ENCODE measurements at places on chromosomes 4 and X.

DNA sequence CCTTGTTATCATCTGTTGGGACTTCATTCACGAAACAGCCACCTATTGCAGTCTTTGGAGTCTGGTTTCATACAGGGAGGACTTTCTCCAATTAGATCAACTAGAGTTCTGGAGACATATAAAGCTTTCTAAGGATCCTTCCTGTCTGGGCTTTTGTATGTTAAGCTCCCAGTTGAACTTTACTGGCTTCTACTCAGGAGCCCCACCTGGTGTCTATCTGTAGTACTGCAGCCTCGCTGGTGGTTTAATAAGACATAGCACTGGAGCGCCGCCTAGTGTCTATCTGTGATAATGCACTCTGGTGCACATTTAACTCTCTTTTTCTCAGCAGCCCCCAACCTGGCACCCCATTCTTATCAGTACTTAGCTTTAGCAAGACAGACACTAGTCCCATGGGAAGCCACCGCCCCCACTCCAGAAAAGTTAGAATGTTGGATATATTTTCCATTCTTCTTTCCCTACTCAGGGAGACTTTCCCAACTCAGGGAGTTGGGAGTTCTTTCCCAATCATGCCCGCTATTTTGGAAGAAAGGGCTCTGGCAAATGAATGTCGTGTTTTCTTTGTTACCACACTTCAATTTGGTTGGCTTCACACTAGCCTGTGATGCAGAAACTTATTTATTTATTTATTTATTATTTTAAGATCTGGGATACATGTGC is 36.9 kb upstream of the SYTL4 start:
- peak; percentile 91 for DNase-seq

GRCh38 chr4:106266201-106266600 is 49.8 kb downstream of the TBCK start:
- no peak for DNase-seq

DNA sequence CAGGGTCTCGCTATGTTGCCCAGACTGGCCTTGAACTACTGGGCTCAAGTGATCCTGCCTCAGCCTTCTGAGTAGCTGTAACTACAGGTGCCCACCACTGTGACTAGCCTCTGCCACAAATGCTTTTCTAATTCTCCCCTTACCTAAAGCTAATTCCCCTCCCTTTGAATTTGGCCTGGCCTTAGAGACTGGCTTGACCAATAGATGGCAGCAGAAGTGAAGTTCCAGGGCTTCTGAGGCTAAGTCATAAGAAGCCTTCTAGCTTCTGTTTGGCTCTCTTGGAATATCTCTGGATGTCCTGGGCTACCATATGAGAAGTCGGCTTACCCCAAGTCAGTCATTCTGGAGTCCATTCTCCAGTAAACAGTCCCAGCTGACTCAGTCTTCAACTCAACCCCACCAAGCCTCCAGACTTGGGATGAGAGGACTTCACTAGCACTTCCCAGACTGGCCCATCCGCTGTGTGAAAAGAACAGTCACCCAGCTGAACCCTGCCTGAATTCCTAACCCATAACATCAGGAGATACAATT is 61.0 kb downstream of the HPRT1 start:
- DNase-seq: no peak

GRCh38 chrX:12798601-12799000 is 7.4 kb downstream of the PRPS2 start:
- no peak for DNase-seq

DNA sequence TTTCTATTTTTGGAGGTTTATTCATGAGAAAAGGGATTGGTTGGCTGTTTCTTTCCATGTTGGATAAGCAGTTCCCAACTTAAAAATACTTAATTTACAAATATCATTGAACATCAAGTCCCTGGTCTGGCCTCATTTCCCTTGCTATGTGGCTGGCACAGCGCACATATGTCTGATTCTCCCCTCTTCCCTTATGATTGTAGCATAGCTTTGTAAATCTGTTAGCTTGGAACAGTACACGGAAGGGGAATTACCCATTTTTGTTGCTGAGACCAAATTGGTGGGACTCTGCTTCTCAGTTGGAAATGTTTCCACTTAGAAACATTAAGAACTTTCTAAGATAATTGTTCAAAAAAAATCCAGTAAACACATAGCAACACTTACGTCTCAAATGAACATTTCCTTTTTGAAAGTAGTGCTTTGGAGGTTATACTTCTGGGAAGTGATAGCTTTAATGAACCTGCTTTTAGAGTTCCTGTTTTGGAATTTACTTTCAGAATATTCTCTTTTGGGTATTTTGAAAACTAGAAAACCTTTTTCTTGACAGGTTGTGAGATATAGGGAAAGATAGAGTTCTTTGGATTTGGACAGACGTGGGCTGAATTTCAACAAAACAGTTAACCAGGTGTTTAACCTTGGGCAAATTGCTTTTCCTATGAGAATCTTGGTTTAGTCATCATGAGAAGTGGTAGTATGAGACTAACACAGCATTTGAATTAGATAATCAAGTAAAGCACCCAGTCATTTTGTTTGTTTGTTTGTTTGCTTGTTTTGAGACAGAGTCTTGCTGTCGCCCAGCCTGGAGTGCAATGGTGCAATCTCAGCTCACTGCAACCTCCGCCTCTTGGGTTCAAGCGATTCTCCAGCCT is 47.3 kb downstream of the STIM2 start:
- DNase-seq: no peak

GRCh38 chr4:28508636-28509035 is 1648.0 kb downstream of the STIM2 start:
- no peak for DNase-seq

GRCh38 chrX:45888518-45888917 is 656.7 kb downstream of the ZNF674 start:
- no peak for DNase-seq

DNA sequence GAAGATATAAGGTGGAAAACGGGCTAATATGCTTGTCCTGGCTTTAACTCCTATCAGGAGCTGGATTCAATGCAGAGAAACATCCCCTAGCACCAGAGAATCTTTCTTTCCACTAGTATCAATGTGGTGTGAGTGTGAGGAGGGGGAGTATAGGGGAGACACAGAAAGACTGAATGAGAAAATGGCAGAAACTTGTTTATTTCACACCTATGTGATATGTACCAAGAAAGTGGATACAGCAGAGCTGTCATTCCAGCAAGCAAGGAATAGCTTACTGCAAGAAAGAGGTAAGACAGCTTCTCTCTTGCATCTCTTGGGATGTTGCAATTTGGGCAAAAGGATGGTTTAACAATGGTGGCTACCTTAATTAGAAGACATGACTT is 105.6 kb downstream of the LNX1 start:
- no peak for DNase-seq

DNA sequence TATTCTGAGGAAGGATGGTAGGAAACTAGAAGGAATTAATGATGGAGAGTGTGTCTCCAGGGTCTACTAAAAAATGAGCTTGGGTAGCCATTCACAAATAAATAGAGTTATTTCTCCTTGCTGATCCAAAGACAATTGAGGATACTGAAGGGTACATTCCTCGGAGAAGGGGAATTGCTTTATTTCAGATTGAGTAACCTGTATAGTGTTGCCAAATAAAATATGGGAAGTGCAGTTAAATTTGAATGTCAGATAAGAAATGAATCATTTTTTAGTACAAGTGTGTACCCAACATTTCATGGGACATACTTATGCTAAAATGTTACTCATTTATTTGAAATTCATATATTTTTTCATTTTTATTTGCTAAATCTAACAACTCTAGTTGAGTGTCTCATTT is 16.0 kb upstream of the VSIG1 start:
- DNase-seq: no peak

GRCh38 chr4:122772311-122772710 is 39.8 kb downstream of the BBS12 start:
- DNase-seq: no peak

DNA sequence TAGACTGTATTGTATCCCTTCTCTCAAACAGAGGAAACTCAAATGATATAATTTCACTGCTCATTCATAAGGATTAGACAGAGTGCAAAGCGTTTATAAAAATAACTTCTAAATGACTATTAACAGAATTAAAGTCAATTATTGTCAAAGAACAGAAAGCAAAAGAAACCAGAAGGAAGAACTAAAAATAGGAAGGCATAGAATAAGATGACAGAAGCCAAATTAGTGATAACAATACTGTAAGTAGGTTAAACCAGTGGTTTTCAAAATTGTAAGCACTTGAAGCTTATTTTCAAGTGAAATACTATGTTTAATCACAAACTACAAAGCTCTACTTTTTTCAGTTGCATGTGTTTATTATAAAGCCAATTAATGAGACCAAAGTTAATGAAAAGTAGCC is 305.2 kb downstream of the PPP1R2C start:
- no peak for DNase-seq

GRCh38 chrX:13693341-13693961 is 4.5 kb downstream of the RAB9A start:
- DNase-seq: no peak

- no peak for DNase-seq
Observed at GRCh38 chrX:135923353-135923752, 29.8 kb downstream of the SAGE1 start.

- DNase-seq: no peak
Observed at GRCh38 chr4:85701861-85702321, 226.9 kb downstream of the ARHGAP24 start.

GRCh38 chrX:31279359-31279758 is 207.5 kb upstream of the FTHL17 start:
- DNase-seq: no peak

GRCh38 chr4:110364911-110365520 is 110.9 kb upstream of the ENPEP start:
- DNase-seq: no peak

GRCh38 chr4:25966171-25966570 is 52.2 kb downstream of the SMIM20 start:
- DNase-seq: no peak

GRCh38 chr4:53730031-53730805 is 138.9 kb upstream of the LNX1 start:
- no peak for DNase-seq

- no peak for DNase-seq
Observed at GRCh38 chr4:7598939-7599790, 164.4 kb upstream of the PSAPL1 start.

- DNase-seq: no peak
Observed at GRCh38 chr4:153346563-153346962, 2.1 kb downstream of the MND1 start.

- no peak for DNase-seq
Observed at GRCh38 chr4:125091101-125091500, 223.7 kb upstream of the FAT4 start.

DNA sequence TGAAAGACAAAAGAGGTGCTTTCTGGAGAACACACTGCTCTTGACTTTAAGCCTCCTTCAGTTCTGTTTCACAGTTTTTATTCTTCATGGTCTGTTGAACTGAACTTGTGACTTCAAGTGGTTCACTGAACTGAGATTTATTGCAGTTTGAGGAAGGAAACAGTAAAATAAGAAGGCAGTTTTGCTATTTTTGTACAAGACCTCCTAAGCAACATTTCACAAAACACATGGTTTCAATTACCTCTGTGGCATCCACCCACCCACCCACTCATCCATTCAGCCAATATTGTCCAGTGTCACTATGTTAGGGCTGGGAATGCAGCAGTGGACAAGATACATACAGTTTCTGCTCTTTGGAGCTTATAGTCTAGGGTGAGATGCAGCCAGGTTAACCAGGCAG is 131.3 kb downstream of the IL1RAPL2 start:
- no peak for DNase-seq

- no peak for DNase-seq
Observed at GRCh38 chr4:139593091-139593564, 37.1 kb upstream of the SETD7 start.

- DNase-seq: no peak
Observed at GRCh38 chrX:20515841-20516461, 249.2 kb upstream of the RPS6KA3 start.

- DNase-seq: no peak
Observed at GRCh38 chr4:188139141-188139540, at the start of gene TRIML1. TRIML1 (plus strand) TSS chr4:188139441; CDS start chr4:188139559, 118 bp downstream.

DNA sequence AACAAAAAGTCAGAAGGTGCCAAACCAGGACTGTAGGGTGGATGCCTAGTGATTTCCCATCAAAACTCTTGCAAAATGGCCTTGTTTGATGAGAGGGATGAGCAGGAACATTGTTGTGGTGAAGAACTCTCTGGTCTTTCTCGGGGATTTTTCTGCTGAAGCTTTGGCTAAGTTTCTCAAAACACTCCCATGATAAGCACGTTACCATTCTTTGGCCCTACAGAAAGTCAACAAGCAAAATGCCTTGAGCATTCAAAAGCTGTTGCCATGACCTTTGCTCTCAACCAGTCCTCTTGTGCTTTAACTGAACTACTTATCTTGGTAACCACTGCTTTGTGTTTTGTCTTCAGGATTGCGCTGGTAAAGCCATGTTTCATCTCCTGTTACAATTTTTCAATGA is 3.0 kb upstream of the SEC31A start:
- DNase-seq: no peak

GRCh38 chr4:132284910-132285426 is 864.1 kb upstream of the PCDH10 start:
- DNase-seq: no peak

DNA sequence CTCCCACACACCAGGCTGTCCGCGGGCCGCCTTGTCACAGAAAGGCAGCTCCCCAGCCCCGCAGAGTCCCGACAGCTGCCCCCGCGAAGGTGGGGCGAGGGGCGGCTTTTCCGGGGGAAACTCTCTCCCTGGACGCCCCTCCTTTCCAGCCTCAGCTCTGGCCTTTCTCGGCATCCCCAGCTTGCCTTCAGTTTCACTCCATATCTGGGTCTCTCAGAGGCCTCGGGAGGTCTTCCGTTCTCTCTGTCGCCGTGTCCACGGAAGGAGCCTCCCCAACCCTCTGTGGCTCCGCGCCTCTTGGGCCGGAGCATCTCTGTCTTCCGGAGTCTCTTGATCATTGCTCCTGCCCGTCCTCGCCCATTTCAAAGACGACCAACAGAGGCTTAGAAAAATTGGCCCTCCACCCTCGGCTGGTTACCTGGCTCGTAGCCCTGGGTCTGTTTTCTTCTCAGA is 6.1 kb upstream of the MSX1 start:
- DNase-seq: no peak

DNA sequence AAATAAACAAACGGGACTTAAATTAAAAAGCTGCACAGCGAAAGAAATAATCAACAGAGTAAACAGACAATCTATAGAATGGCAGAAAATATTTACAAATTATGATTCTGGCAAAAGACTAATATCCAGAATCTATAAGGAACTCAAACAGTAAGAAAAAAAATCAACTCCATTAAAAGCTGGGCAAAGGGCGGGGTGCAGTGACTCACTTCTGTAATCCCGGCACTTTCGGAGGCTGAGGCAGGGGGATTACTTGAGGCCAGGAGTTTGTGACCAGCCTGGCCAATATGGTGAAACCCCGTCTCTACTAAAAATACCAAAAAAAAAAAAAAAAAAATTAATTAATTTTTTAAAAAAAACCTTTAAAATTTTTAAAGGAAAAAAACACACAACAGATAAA is 109.0 kb downstream of the ATP11C start:
- DNase-seq: no peak

- no peak for DNase-seq
Observed at GRCh38 chrX:79065696-79066095, 78.8 kb upstream of the GPR174 start.

DNA sequence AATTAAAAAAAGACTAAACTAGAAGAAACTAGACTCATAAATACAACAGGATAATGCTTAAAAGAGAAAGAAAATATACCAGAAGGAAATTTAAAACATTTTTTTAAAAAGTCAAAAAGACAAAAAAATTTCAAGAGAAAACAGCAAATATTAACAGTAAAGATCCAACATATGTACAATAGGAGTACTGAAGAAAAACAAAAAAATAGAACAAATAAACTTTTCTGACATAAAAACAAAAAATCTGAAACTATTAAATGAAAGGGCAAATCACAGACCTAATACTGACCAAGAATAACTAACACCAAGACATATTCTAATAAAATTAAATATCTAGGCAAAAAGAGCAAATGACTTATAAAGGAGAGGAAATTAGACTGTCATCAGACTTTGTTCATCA is 11.5 kb downstream of the DNAJB14 start:
- no peak for DNase-seq

Measured in activated CD8-positive, alpha-beta memory T cell treated with anti-CD3 and anti-CD28 coated beads, Interleukin-2, amount 50 U/mL, for 4 hours (primary cell).